ENCODE measurements at places on chromosomes 7 and 10.

GRCh38 chr10:45450866-45451265 lies 76.8 kb downstream of the ALOX5 start:
- no peak for DNase-seq

GRCh38 chr10:21518149-21518640 lies 7.3 kb downstream of the SKIDA1 start:
- peak; percentile 57 for DNase-seq

DNA sequence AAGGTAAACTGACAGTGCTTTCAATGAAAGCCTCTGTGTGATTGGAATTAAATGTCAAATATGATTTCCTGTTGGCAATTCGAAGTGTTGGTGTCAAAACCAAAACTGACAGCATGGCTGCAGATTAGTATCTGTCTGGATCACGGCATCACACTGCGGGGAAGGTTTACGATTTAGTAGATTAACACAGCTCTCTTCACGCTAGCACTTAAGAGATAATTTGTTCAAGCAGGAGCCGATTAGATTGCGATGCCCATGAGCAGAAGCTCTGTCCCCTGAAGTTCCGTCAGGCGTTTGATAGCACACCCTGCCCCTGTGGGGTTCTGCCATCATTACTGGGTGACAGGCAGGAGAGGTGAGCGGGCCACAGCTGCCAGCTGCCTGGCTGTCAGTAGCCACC lies 279.5 kb upstream of the AUTS2 start:
- DNase-seq, result no peak

- no peak for DNase-seq
Measured at GRCh38 chr7:37323966-37324365, 124.7 kb downstream of the ELMO1 start.

GRCh38 chr7:131493081-131493480 lies 63.3 kb downstream of the PODXL start:
- no peak for DNase-seq

- DNase-seq, result no peak
Measured at GRCh38 chr7:150373049-150373801, 4.6 kb downstream of the REPIN1 start.
